ENCODE measurements at places on chromosomes 5 and 9.

- DNase-seq: no peak
These were observed 1.3 kb upstream of the HAND1 start for GRCh38 chr5:154479160-154479943.

GRCh38 chr9:137479892-137480685 is 21.0 kb upstream of the NSMF start:
- no peak for DNase-seq

DNA sequence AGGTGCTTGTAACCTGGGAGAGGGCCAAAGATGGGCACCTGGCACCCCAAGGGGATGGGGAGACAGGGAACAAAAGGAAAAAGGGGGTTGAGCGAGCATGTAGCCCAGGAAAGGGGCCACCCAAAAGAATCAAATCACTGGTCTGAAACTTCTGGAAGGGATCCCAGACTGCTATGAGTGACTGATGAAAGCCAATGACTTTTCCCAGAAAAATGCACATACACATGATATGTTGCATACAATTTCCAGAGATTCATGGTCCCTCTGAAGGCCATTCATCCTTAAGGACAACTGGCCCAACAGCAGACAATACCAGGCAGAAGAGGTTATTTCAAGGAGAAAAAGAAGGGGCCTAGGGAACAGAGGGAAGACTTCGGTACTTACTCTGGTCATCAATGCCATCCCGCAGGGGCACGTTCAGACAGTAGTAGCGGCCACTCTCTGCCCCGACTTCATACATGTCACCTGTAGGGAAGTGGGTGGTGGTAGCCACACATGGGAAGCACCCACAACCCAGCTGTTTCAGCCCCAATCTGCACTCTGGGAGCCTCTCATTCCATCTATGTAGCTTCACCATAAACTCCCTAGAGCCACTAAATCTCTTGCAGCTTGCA is 8.4 kb downstream of the HDAC3 start:
- no peak for DNase-seq

- no peak for DNase-seq
These were observed 522.6 kb upstream of the COX7C start for GRCh38 chr5:86095092-86095491.

All from stimulated activated CD4-positive, alpha-beta T cell treated with anti-CD3 and anti-CD28 coated beads, Interleukin-4, amount 100 ng/mL, for 4 hours (primary cell).